ENCODE measurements at places on chromosomes 11 and 22.

GRCh38 chr11:95498722-95499425 is 267.9 kb upstream of the SESN3 start:
- DNase-seq: no peak

DNA sequence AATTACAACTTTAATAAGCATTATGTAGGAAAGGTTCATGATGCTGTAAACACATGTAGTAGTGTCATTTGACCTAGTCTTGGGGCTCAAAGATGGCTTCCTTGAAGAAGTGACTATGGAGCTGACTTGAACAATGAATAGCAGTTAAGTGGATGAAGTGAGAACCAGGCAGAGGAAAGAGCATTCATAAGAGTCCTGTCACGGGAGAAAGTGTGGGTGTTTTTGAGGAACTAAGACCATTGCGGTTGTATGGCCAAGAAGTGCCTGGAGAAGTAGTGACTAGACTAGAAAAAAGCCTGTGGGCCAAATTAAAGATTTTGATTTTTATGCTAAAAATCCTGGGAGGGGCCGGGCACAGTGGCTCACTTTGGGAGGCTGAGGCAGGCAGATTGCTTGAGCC is 7.2 kb upstream of the IL18BP start:
- no peak for DNase-seq

GRCh38 chr22:38564669-38565068 is 5.3 kb downstream of the DMC1 start:
- DNase-seq: no peak

DNA sequence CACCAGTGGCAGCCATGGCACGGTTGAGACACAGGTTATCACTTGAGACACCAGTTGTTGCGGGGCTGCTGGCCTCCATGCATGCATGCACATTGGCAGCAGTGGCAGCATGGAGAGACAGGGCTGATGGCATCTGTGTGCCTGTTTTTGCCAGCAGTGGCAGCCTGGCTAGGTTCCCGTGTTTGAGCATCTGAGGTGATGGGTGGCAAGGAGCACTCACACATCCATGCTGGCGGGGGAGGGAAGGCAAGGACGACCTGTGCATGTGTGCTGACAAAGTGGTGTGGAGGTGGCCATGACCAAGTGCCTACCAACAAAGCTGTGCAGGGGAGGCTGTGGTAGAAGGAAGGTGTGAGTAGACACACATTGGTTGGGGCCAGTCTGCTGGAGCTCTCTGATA is 133.5 kb downstream of the CNTN5 start:
- DNase-seq: no peak

- no peak for DNase-seq
Observed at GRCh38 chr11:36326524-36327419, 30.7 kb downstream of the PRR5L start.

- DNase-seq: peak; percentile 73
Observed at GRCh38 chr11:66020618-66021357, 5.5 kb downstream of the CATSPER1 start.

GRCh38 chr22:39845529-39845928 is 48.0 kb downstream of the ENTHD1 start:
- no peak for DNase-seq

DNA sequence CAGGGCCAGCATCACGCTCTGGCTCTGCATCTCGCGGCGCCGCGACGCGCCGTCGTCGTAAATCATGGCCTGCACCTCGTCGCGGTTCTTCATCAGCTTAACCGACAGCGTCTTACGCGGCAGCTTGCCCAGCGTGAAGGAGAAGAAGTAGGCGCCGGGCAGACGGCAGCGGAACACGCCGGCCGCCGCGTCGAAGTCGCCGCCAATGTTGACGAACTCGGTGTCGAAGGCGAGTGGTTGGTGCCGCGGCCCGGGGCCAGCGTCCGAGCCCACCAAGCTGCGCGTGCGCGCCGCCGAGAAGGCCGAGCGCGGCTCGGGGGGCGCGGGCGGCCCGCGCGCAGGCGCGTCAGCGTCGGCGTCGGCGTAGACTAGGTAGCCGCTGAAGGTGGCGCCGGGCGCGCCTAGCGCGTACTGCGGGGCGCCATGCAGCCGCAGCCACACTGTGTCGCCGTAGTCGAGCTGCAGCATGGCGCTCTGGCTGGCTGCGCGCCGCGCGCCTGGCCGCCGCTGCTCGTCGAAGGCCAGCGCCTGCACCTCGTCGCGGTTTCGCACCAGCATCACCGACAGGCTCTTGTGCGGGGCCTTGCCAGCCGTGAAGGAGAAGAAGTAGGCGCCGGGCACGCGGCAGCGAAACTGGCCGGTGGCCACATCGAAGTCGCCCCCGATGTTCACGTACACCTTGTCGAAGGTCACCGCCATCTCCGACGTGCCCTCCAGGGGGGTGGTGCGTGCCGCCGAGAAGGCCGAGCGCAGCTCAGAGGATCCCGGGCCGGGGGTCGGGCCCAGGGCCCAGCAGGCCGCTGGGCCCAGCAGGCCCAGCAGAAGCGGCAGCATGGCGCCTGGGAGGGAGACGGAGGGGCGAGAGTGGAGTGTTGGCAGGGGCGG is 3.7 kb downstream of the FAM180B start:
- DNase-seq: no peak

- no peak for DNase-seq
Observed at GRCh38 chr22:40791241-40791640, 27.9 kb downstream of the SLC25A17 start.

DNA sequence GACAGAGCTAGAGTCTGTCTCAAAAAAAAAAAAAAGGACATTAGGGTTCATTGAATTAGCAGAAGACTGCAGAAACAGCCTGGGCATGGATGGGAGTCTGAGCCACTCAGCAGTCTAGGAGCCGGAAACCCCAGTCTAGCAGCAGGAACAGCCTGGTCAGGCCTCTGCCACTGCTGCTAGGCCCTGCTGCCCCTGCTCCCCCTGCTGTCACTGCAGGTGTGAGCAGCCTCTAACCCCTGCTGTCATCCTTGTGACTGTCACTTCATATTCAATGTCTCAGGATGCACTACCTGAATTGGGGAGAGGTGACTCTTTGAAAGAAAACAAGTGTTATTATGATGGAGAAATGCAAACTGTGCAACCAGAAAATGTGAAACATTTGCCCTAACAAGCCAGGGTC is 7.0 kb upstream of the DDX17 start:
- no peak for DNase-seq

GRCh38 chr11:65661599-65662246 is 993 bp downstream of the RELA start:
- no peak for DNase-seq

- DNase-seq: peak; percentile 4
Observed at GRCh38 chr22:19798891-19799293, 38.3 kb downstream of the TBX1 start.

DNA sequence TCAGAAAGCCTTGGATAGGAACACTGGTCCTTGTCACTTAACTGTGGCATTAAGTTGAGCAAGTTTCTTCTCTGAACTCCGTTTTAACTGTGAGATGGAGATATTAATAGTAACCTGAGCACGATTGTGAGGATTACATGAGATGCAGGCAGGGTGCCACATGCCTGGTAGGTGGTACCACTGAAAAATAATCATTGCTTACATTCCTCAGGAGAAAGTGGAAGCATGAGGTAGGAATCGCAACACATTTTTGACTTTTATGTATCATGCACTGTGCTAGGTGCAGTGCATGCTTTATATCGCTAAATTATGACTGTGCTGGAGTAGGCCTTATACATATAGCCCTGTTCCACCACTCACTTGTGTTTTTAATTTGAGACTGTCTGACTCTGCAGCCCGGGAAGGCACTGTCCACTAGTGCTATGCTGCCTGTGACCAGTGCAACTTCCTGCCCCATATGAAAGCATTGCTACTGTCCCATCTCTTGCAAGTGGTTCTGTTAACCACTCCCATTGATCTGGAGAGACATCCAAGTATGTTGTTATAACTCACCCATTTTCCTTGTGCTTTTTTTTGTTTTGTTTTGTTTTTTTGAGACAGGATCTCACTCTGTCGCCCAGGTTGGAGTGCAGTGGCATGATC is 1.0 kb downstream of the UQCR10 start:
- DNase-seq: no peak

DNA sequence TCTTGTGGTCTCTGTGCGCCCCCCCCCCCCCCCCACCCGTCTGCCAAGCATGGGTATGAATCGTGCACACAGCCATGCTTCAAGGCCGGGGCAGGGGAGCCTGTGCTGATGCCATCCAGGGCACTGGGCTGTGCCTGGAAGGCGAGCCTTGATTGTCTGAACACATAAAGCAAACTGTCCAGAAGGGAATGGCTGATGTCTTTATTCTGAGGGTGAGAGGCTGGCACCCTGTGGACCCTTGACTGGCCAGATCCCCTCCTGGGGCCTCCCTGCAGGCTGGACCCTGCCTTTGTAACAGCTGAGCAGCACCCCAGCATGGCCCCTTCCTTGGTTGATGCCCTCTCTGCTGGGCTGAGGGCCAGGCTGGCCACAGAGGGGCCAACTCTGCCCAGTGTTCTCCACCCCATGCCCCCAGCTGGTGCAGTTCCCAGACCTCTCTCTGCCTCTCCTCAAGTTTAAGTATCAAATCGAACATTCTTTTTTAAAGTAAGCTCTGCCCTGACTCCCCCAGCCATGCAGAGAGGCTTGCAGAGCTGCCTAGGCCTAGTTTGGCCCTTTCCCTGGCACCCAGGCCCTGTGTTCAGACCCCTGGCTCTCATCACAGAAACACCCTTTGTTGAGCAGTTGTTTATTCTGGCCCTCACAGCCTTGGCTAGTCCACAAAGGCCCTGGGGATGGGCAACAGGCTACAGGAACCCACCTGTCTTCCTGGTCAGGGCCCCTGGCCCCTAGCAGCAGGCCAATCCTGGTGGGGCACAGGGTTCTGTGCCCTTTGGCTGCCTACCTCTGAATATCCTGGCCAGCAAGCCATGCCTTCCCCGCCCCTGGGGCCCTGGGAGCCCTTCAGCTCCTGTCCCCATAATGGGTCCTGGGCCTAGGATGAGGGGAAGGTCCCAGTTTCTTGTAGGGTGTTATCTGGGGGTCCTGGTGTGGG is 3.9 kb upstream of the RANBP1 start:
- DNase-seq: no peak

Measured in HS-27A (cell line).